Caco-2 (cell line): ENCODE measurements at places on chromosomes 3 and 15. TPM values are rescaled to one million over a fixed set of nuclear protein-coding genes. Genes with fewer than 3 reads are reported as not detected.

PRR20G gene
- not detected in 2 replicates for total RNA-seq

CHAC1 gene
- 54.0 and 55.8 TPM in 2 replicates for total RNA-seq

ANKDD1A gene
- total RNA-seq = 1.3 and 1.6 TPM in 2 replicates

CCDC33 gene
- total RNA-seq = not detected in 2 replicates

DNAJA4 gene
- total RNA-seq = 0.91 and 1.1 TPM in 2 replicates

CDCP1 gene
- 22.5 and 25.0 TPM in 2 replicates for total RNA-seq

SERINC4 gene
- 0.21 and 0.23 TPM in 2 replicates for total RNA-seq

ZMYND10 gene
- 0.23 and 0.29 TPM in 2 replicates for total RNA-seq

RCCD1 gene
- total RNA-seq = 26.1 and 29.6 TPM in 2 replicates

P4HTM gene
- total RNA-seq = 24.4 and 25.5 TPM in 2 replicates

CDC25A gene
- 32.1 and 35.5 TPM in 2 replicates for total RNA-seq

GATA2 gene
- 12.5 and 13.3 TPM in 2 replicates for total RNA-seq

RAF1 gene
- total RNA-seq = 93.6 and 98.7 TPM in 2 replicates

TRIM59 gene
- 3.8 and 4.5 TPM in 2 replicates for total RNA-seq
